ENCODE measurements at places on chromosomes 6 and 20.
A peak's percentile ranks its signal among the peaks of the same experiment; 100 is the strongest.

DNA sequence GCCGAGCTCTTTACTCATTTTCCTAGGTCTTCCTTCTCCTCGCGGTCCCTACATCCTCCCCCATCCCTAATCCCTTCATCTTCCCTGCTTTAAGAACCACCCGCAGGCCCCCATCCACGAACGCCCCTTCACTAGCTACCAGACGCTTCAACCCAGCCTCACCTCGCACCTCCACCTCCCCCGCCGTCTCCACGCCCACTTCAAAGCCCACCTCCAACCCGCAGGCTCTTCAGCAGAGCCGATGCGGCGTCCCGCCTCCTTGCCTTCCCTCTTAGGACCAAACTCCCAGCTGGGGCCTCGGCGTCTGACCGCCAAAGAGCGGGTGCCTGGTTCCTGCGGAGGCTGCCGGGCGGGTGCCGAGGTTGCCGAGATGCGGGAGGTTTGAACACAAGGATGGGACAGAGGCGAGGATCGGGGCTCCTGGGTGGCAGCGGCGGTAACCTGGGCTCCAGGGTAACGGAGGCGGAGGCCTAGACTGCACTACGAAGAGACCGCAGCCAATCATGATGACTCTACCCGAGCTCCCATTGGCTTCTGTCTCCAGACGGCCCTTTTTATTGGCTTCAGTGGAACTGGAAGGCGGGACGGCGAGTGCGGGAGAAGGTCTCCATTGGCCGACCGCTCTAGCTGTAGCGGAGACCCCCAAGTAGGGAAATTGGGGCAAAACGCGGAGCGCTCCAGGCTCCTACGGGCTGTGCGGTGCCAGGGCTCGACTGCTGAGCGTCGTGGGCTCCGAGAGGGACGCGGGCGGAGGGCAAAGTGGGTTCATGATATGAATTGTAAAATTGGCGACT, at the start of gene LCA5:
Gene LCA5, minus strand, starts transcription at position 477 of the 794 bp plus-strand sequence. CDS start 18,536 bp downstream, outside the sequence.
- DNase-seq: peak; percentile 91

- DNase-seq: no peak
These were observed 100.3 kb downstream of the EDN3 start for GRCh38 chr20:59400708-59401107.

DNA sequence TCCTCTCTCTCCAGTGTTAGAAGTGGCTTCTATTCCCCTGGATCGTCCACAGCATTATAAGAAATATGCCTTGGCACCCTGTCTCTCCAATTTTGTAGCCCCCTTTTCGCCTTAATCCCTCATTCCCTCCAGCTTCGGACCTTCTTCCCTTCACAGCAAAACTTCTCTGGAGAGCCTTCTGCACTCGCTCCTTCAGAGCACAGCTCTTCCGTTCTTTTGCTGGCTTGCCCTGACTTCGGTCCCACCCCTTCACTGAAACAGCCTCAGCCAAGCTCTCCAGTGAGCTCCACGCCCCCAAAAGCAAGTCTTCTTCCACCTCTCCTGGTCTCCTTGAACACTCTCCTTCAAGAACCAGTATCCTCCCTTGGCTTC, 134.7 kb upstream of the RNF24 start:
- DNase-seq: no peak

- no peak for DNase-seq
These were observed 1.3 kb downstream of the CD24 start for GRCh38 chr6:106973018-106973835.

GRCh38 chr6:26241033-26241895, 123.7 kb upstream of the BTN3A2 start:
- no peak for DNase-seq

GRCh38 chr6:14622085-14622484, 504.5 kb downstream of the CD83 start:
- no peak for DNase-seq

DNA sequence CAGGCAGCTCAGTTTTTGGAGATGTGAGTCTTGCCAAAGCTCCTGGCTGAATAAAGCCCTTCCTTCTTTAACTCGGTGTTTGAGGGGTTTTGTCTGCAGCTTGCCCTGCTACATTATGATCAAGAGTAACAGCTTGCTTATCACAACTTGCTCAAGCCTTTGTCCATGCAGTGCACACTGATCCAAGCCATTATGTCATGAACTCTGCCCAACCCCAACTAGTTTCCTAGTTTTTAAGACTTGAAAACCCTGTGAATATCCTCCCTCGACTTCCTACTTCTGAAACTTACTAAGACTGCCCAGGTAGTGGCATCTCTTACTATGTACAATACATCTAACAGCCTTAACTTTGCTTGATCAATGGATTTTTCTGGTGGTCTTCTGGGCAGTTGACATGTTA, 50.3 kb upstream of the ADGRF4 start:
- DNase-seq: no peak

GRCh38 chr20:10259166-10259565, 40.5 kb downstream of the SNAP25 start:
- DNase-seq: no peak

GRCh38 chr20:8152847-8153246, 20.8 kb downstream of the PLCB1 start:
- no peak for DNase-seq

GRCh38 chr6:41650120-41650519, 11.9 kb downstream of the MDFI start:
- no peak for DNase-seq

DNA sequence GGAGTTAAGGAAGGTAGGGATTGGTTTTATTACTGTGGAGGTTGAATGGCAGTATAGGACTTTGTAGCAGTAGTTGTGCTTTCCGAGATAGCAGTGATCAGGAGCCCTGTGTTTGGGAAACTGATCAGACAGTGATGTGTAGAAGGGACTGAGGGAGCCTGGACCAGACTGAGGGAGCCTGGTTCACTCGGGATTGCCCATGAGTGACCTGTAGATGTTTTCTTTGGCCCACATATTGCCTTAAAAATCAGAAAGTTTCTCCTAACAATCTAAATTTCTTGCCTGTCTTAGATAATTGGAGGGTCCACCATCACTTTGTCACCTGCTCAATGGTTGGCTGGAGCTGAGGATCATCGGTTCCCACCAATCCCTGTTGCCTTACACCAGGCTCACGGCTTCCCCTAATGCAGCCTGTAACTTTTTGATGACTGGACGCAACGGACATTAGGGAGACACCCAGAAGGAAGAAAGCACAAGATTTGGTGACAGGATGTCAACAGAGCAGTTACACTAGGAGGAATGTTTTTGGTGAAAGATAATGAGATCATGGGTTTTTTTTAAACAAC, 1.1 kb downstream of the CDS2 start:
- DNase-seq: no peak

GRCh38 chr20:44536175-44536574, 14.3 kb upstream of the SERINC3 start:
- no peak for DNase-seq

DNA sequence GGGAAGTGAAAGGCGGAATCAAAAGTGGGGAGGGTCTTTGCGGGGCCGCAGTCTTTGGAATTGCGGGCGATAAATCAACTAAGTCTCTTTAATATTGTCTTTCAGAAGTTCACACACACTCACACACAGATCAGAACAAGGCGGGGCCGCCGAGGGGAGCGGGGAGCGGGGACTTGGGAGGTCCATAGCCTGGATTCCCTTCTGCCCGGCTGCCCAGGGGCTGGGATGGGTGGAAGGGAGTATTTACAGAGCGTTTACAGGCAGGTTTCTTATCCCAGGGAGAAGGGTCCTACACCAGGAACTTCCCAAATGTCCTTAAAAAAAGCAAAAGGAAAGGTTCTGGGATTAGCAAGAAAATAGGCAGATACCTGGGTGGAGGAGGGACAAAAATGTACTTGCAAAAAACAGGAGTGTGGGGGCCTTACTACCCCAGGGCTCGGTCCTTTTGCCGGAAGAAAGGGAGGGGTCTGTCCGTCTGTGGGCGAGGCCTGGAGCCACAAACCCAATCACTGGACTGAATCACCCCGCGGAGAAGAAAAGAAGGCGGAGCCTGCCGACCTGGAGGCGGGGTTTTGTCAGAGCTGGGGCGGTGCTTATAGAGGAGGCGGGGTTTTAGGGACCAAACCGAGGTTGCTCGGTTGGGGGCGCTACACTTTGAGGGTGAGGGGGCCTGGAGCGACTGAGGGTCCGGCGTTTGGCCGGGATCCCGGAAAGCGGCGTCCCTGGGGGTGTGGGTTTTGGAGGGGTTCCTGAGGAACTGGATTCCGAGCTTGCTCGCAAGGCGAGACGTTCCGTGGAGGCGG, 3.2 kb downstream of the PRRT1 start:
- no peak for DNase-seq

DNA sequence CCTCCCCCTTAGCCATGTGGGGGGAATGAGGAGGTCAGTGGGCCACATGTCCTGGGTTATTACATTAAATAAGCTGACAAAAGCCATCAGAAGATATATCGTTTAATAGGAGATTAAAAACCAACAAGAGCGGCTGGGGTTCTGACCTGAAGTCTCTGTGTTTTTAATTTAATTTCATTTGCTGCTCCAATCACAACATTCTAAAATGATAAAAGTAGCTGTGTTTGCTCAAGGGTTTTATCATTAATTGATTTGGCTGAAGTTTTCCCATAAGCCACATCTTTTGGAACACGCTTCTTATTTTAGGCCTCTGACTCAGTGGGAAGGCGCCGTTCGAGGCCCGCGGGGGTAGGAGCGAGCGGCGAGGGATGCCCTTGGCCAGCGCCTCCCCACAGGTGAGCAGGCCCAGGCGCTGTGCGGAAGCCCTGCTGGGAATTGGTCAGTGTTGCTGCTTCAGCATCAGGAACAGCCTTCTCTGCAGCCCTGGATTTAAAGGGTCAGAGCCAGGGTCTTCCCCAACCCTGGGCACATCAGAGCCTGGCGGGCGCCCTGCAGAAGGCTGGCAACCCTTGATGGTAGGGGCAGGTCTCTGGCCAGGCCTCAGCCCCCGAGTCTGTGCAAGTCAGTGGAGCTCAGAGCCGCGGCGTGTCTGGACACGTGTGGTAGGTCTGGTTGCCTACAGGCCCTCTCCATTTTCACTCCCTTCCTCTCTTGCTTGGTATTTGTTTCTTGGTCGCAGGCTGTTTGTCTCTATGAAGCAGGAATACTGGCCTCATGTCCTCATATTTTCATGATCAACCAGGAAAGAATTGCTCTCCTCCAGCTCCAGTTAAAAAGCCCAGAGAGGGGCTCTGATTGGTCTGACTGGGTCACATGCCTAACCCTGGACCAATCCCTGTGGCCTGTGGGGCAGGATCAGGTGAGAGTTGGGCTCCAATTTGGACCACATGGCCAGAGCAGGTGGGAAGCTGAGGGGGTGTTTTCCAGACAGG, 30.9 kb upstream of the MLN start:
- no peak for DNase-seq

DNA sequence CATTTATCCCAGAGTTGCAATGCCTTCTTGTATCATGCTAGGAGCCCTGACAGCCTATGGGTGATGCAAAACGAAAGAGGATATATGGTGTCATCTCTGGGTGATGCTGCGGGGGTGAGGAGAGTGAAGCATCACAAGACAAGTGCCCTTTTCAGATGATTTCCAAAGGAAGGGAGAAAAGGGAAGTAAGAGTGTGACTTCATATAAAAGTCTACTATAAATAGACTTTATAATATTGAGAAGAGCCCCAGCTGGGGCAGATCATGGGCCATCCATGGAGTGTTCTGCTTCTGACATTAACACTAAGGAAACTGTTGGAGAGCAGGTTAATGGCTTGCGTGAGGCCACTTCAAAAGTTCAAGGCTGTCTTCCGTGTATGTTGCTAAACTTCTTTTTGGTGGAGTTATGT, 4.4 kb downstream of the CD83 start:
- no peak for DNase-seq

GRCh38 chr6:33430991-33431879, 11.4 kb downstream of the SYNGAP1 start:
- no peak for DNase-seq

DNA sequence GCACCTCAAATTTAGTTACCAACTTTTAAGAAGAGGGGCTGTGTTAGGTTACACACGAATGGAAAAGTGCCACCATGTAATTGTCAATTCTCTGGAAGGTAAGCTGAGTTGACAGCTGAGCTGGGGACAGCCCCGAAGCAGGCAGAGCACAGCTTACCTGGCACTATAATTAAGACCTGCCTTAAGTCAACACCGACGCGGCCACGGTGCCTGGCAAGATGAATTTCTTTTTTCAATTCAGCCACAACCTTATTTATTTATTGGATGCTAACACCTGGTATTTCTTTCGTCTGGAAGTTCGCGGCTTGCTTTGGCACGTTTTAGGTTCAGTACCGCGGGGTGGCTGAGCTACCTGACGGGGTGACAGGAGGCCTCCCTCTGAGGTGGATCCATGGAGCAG, 40.6 kb upstream of the NFATC2 start:
- DNase-seq: no peak

DNA sequence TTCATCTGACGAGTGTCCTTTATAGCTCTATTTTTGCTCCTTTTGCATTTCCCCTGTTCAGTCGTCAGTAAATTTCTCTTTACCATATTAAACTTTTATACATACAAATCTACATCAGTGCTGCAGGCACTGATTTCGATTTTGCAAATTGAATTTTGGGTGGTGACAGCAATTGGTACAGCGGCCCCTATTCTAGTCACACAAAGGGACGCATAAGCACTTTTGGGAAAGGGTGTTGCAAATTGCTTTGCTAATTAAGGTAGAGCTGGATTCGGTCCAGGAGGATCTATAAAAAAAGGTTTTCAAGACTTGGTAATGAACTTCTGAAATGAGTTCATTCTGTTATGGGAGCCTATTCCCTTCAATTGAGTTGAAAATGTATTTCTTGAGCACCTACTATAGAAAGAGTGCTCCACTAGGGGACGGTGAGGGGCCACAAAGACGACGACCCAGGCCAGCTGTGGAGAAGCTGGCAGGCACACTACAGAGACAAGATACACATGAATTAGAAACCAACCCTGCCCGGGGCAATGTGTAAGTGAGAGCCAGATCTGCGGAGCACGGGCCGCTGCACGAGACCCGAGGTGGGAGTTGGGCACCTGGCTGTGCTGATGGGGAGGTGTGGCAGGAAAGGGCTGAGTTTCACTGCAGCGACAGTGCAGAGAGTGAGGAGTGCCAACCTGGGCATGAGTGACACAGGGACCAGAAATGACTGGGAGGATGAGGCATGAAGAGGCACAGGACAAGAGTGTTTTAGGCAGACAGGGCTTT, 5.4 kb downstream of the UQCC2 start:
- no peak for DNase-seq

- DNase-seq: no peak
These were observed 6.0 kb downstream of the LHFPL5 start for GRCh38 chr6:35810971-35811698.

- no peak for DNase-seq
These were observed 359.1 kb downstream of the SAMD5 start for GRCh38 chr6:147867433-147868226.

Measured in right renal pelvis (tissue), 4 donors.